ENCODE measurements at places on chromosomes 11 and 22.

DNA sequence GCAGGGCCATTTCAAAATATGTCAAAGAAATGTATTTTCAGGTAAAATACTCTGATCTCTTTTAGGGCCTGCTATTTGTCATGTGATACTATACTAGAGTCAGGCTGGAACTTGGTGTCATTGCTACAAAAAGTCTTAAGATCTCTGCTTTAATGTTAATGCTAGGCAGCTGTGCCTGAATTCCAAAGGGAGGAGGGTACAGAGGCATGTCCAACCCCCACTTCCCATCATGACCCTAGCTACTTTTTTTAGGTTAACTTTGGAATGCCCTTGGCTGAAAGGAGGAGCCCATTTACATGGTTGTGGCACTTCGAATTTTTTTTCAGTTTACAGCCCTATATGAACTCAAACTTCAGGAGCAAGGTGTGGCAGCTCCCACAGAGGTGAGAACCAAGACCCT is 58.1 kb downstream of the OSBP2 start:
- DNase-seq: no peak

GRCh38 chr11:94117871-94118270 is 10.8 kb upstream of the PANX1 start:
- DNase-seq: no peak

DNA sequence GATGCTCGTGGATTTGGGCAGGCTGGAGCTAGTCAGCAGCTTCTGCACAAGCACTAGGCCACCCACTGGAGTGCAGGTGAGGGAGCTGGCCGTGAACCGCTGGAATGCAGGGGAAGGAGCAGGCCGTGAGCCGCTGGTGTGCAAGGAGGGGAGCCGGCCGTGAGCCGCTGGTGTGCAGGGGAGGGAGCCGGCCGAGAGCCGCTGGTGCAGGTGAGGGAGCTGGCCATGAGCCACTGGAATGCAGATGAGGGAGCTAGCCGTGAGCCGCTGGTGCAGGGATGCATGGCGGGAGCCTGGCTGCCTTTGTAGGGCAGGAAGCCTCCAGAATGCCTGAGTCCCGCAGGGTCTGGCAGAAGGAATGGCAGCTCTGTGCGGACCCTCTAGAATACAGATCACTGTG is 4220.0 kb upstream of the OR11H1 start:
- no peak for DNase-seq

DNA sequence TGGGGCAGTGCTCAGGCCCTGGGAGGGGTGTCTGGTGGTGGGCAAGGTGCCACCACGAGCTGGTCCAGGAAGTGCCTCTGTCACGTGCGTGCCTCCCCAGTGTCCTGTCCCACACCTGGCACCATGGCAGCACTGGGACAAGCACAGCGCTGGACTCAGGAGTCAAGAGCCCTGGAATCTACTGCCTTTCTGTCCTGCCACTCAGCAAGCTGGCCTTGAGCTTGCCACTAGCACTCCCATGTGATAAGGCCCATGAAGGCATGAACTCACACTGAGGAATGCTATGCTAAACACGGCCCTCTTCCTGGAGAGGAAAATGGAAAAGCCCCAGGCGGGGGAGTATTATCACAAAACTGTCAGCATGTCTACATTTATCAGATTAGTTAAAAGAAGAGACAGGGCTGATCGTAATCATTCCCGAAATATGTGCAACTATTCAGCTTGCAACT is 50.7 kb upstream of the SLC35C1 start:
- DNase-seq: no peak

GRCh38 chr22:40594924-40595323 is 41.6 kb downstream of the MRTFA start:
- DNase-seq: no peak

DNA sequence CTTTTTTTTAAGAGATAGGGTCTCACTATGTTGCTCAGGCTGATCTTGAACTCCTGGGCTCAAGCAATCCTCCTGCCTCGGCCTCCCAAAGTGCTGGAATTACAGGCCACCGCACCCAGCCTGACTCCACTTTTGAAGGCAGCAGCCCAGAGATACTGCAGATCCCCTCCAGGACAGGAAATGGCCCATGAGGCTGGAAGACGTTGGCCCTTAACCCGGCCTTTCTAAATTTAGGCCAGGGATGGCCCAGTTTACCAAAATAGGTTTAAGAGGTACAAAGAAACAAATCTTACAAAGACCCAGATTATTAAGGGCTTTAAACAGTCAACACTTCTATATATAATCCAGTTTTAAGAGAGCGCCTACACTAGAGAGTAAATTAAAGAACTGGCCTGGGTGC is 32.2 kb downstream of the CPT1A start:
- no peak for DNase-seq

- DNase-seq: peak; percentile 36
Measured at GRCh38 chr11:36724742-36725385, 126.8 kb upstream of the RAG2 start.

- DNase-seq: no peak
Measured at GRCh38 chr11:5107285-5107684, 30.9 kb downstream of the OR52A5 start.

- no peak for DNase-seq
Measured at GRCh38 chr11:34380696-34381095, 22.9 kb upstream of the ABTB2 start.

All from AML-193 (cell line).